WERI-Rb-1 (cell line): ENCODE measurements at places on chromosomes 12 and 14.

GRCh38 chr12:26297396-26298070 lies 102.2 kb downstream of the SSPN start:
- DNase-seq: no peak

GRCh38 chr14:75310295-75311111 lies 31.9 kb downstream of the FOS start:
- DNase-seq: no peak

GRCh38 chr14:58774531-58774930 lies 136.8 kb downstream of the DACT1 start:
- DNase-seq: no peak

- DNase-seq: peak; percentile 63
Observed at GRCh38 chr12:2112401-2112800, 59.6 kb downstream of the CACNA1C start.

- no peak for DNase-seq
Observed at GRCh38 chr14:53979113-53979681, 22.6 kb upstream of the BMP4 start.

DNA sequence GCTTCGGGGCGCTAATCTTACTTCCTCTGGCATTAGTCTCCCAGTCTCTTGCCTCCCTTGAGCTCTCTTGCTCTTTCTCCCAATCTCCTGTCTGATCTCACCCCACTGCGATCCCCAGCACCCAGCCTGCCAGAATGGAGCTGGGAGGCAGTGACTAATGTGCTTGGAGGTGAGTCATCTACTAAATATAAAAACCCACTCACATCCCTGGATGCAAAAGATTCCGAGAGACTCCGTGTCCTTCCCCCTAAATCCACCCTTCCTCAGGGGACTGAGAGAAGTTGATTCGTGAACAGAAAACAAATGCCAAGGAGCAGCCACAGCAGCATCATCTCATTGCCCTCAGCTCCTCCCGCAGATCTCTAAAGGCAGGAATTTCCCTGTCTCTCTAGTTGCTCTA lies 45.7 kb upstream of the KCNA5 start:
- no peak for DNase-seq
